Activated naive CD4-positive, alpha-beta T cell (primary cell): ENCODE measurements at places on chromosomes 5 and 9.

GRCh38 chr9:129270903-129271431 lies 92.9 kb upstream of the IER5L start:
- no peak for DNase-seq

GRCh38 chr9:135249711-135250110 lies 162.2 kb downstream of the OLFM1 start:
- no peak for DNase-seq

DNA sequence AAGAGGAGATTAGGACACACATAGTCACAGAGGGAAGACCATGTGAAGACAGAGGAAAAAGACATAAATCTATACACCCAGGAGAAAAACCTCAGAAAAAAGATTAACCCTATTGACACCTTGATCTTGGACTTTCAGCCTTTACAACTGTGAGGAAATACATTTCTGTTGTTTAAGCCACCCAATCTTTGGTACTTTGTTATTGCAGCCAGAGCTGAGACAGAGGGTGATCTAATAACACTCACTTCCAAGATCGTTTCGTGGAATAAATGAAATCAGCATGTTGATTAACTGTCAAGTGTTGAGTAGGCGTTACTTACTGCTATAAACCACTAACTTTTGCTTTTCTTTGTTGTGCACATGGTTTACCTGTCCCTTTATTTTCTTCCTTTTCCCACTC lies 361.2 kb upstream of the RIOK2 start:
- DNase-seq = no peak

DNA sequence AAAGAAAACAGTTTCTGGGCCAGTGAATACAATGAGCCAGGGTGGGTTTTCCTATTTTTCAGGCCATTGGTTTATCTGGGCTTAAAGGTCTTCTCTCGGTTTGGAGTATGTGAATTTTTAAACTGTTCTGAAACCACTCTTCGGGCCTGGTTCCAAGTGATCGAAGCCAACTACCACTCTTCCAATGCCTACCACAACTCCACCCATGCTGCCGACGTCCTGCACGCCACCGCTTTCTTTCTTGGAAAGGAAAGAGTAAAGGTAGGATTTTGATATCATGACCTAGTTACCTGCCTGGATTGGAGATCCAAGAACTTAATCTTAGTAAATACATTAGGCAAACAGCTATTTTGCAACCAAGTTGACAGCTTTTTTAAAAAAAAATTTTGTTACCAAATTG lies 79.1 kb downstream of the WDR41 start:
- DNase-seq = no peak

DNA sequence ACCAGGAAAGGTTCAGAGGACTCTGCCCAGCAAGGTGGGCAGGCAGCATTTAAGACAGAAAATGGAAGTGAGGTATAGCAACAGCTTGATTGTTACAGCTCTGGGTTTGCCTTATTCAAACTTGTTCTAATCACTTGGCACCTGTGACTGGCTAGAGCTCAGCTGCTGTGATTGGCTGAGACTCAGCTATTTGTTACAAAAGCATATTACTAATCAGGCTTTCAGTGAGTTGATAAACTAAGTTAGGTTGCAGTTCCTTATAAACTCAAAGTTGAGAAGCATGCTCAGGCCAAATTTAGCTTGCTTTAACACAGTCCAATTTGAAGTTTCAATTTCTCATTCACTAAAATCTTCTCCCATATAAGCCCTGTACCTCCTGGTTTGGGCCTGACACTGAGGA lies 56.3 kb downstream of the GDA start:
- DNase-seq = no peak

- no peak for DNase-seq
Observed at GRCh38 chr5:137708796-137709559, 26.9 kb downstream of the KLHL3 start.

GRCh38 chr5:7425830-7426229 lies 29.9 kb downstream of the ADCY2 start:
- DNase-seq = no peak

GRCh38 chr5:44546286-44546685 lies 157.1 kb upstream of the FGF10 start:
- DNase-seq = no peak

DNA sequence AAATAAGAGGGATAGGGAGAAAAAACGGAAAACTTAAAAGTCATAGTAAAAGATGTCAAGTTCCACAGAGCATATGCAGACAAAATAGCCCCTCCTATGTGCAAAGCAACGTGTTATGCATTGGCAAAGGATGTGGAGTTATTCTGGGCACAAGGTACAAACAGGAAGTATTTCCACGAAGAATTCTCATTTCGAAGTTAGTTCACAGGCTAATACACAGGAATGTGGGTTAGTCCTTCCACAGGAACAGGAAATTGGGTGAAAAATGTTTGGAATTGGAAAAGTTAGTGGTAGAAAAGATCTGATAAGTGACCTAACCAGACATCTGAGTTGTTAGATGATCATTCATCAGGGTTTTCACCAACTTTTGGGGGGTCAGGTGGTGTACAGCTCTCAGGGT lies 326.6 kb downstream of the EBF1 start:
- no peak for DNase-seq

- no peak for DNase-seq
Observed at GRCh38 chr9:129036923-129037766, 719 bp downstream of the MIGA2 start.

DNA sequence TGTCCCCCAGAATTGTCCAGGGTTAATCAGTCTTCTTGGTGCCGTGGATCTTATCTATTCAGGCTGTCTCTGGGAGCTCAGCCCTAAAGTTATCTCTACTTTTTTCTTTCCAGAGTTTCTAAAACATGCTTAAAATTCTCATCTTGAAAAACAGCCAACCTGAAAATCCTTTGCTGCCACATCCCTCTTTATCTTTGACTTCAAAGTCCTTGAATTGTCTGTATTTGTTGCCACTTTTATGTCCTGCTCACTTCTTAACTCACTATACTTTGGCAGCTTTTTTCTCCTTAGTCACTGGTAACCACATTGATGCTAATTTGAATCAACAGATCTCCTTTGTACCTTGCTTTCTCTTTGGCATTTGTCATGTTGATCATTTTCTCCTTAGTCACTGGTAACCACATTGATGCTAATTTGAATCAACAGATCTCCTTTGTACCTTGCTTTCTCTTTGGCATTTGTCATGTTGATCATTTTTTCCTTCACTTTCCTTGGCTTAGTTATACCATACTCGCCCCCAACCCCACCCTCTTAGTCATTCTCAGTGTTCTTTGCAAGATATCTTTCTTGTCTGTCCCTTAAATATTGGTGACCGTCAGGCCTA lies 8.5 kb downstream of the DMXL1 start:
- DNase-seq = no peak

DNA sequence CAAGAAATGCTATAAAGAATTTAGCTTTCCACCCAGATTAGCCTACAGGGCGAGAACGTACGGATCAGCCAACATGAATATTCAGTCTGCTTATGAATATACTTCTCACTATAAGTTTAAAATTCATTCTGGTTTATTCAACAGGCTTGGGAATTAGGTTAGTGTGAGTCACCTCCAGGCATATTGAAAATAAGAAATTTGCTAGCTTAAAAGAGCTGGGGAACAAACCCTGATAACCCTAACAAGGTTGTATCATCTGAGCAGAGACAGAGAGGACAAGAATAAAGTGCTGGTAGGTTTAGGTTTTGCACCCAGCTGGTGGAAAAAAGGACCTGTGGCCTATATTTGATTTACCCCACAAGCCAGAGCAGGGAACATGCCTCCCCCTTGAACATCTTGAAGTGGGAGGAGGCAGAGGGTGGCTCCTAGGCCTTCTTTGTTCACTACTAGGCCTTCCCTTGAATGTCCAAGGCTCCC lies 12.3 kb downstream of the FNBP1 start:
- no peak for DNase-seq

- no peak for DNase-seq
Observed at GRCh38 chr5:158736150-158736870, 363.4 kb downstream of the EBF1 start.

DNA sequence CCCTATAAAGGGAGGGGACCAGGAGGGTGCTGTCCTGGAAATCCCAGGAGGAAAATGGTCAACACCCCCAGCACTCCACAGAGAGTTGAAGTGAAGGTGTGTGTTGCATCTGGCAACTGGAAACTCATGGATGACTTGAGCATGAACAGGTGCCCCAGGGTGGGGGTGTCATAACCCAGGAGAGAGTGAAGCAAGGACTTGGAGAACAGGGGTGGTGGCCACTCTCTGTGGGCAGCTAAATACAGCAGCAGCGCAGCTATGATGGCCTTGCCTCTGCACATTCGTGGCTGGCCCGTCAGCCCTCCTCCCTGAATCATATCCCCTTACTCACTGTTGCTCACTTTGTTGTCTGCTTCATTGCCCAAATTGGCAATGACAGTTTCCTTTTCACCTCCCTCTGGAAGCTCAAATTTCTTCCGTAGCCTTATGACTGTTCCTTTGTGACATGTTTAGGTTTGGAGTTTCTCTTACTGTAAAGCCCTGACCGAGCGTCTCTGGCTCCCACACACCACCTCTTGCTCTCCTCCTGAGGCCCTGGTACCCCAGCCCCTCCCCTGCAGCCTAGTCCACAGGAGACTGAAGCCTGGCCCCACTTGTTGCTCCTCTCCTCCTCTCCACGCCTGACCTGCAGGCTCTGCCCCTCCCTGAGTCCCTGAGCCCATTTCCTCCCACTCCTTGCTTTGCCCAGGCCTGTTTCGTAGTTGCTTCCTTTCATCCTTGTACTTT lies 185.8 kb downstream of the CD180 start:
- no peak for DNase-seq

GRCh38 chr9:79745752-79746336 lies 174.1 kb downstream of the TLE4 start:
- DNase-seq = no peak

DNA sequence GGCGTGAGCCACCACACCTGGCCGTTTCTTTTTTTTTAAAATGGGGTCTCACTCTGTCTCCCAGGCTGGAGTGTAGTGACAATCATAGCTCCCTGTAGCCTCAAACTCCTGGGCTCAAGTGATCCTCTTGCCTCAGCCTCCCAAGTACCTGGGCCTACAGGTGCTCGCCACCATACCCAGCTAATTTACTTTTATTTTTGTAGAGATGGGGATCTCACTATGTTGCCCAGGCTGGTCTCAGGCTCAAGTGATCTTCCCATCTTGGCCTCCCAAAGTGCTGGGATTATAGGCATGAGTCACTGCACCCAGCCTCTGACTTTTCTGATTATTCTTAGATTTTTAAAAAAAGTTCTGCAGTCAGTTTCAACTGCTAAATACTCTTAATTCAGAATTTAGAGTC lies 21.3 kb downstream of the RAI14 start:
- DNase-seq = no peak

GRCh38 chr5:58094031-58094430 lies 365.9 kb downstream of the PLK2 start:
- no peak for DNase-seq

DNA sequence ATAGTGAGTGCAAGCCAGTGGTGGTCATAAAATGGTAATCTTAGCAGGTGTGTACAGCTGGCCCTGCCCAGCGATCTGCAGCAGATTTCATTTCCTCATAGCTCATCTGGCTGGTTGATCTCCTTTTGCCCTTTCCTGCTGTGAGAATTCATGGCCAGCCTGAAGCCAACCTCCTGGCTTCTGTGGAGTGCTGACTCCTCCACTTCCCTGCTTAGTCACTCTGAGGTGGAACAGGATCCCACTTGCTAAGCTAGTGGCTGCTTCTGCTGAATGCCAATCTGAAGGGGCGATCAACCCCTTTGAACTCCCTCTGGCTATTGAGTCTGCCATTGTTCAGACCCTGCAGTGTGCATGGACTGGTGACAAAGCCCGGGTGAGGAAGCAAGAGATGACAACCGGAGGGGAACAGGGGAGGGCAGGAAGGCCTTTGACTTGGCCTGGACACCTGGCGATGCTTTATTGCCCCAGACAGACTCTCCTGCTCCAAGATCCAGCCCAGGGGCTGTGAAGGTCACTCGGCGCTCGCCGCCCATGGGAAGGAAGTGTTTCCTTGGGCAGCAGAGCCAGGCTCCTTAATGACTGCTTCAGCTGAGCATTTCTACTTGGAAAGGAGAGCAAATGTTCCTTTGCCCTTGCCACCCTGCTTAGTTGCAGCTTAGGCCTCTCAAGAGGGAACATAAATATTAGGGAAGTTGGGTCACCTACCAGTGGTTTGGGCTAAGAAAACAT lies 341.1 kb downstream of the ZSWIM6 start:
- DNase-seq = no peak

DNA sequence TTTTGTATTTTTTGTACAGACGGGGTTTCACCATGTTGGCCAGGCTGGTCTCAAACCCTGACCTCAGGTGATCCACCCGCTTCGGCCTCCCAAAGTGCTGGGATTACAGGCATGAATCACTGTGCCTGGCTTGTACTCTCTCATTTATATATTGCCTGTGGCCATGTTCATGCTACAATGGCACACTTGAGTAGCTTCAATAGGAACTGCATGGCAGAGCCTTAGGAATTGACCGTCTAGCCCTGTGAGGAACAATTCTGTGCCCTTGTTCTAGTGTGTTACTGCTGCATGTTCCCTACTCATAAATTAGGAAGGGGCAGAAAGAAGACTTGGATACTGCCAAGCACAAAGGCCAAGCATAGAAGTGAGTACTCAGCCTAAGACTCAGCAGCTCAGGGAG lies 104.2 kb downstream of the LIFR start:
- no peak for DNase-seq

GRCh38 chr5:17819783-17820182 lies 185.5 kb downstream of the TAF11L14 start:
- no peak for DNase-seq

GRCh38 chr5:65825408-65826328 lies 100.7 kb upstream of the ERBIN start:
- DNase-seq = no peak

DNA sequence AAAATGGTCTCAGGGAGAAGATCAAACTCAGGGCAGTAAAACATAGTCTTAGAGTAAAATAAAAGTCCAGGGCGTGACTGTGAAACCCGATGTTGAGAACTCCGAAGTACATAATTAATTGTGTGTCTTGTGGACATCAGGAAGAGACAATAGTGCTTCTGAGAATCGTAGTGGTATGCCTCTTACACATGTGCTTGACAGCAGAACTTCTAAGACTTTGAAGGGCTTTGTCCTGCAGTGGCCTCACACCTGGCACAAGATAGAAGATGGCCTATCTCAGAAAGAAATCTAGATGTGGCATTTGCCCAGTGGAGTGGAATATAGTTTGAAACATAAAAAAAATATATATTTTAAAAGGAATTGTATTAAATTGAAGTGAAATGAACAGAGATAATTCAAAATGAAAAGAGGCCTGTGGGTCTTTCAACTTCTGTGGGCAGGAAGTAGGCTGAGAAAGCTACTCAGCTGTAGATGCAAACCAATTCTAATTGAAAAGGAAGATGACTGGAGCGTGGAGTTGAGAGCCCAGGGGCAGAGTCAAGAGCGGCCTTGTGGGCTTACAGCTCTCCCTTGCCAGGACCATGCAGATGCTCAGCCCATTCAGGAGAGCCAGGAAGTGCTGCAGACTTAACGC lies 468.4 kb downstream of the KDM4C start:
- DNase-seq = no peak

DNA sequence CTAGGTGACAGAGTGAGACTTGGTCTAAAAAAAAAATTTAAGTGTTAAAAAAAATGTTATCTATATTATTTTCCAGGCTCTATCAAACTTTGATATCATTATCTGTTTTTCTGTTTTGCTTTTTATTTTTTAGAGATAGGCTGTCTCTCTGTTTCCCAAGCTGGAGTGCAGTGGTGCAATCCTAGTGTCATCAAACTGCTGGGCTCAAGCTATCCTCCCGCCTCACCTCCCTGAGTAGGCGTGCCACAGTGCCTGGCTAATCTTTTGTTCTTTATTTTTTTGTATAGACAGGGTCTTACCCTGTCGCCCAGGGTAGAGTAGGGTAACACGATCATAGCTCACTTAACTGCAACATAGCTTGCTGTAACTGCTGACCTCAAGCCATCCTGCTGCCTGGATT lies 14.4 kb downstream of the SEC24A start:
- DNase-seq = no peak
